ENCODE measurements at places on chromosomes 7 and 10.

DNA sequence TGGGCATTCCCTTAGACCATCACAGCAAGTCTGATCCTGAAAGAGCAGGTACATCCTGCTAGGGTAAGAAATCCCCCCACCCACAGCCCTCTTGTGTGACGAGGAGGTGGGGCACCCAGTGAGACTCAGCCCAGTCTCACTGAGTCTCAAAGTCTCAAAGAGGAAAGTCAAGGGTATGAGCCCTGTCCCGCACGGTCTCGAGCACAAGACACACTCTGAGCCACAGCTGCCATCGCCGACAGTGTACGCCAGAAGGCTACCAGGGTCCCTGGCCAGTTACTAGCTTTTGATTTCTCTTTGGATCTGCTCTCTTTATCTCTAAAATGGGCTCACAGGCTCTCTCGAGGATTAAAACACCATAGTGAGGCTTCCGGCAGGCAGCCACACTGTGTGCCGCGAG is 190.2 kb downstream of the TNS3 start:
- no peak for DNase-seq

- no peak for DNase-seq
Measured at GRCh38 chr7:151725844-151726651, 150.9 kb downstream of the PRKAG2 start.

GRCh38 chr7:113256883-113257531 is 138.7 kb upstream of the SMIM30 start:
- DNase-seq = no peak

GRCh38 chr7:43612599-43613589 is 30.0 kb downstream of the STK17A start:
- DNase-seq = peak; percentile 60

DNA sequence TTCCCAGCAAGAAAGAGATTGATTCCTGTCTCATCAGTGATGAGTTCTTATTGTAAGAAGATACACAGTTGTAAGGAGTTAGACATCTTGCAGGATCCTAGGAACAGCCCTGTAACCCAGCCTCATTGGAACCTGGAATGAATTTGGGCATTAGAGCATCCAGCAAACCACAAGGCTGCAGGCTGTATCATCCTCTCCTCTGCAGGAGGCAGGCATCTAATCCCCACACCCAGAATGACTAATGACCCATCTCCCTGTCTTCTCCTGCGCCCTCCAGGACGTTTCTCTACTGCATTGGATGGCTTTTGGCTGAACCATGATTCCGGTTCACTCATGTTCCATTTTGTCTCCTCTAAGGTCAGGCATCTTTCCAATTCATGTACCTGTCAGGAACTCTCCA is 233.9 kb downstream of the POU6F2 start:
- no peak for DNase-seq

- no peak for DNase-seq
Measured at GRCh38 chr10:119538632-119539358, 3.7 kb downstream of the RGS10 start.

GRCh38 chr10:29005988-29006387 is 282.9 kb upstream of the LYZL1 start:
- no peak for DNase-seq

DNA sequence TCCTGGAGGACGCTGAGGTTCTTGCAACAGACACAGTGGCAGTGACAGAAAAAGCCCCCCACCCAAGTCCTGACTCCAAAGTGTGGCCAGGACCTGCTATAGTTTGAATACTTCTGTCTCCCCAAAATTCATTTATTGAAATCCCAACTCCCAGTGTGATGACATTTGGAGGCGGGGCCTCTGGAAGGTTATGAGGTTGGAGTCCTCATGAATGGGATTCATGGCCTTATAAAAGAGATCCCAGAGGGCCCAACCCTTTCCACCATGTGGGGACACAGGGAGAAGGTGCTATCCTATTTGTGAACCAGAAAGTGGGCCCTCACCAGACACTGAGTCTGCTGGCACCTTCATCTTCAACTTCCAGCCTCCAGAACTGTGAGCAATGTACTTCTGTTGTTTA is 18.3 kb downstream of the ANXA11 start:
- DNase-seq = no peak

- DNase-seq = no peak
Measured at GRCh38 chr7:78134256-78134655, 335.7 kb downstream of the PHTF2 start.

DNA sequence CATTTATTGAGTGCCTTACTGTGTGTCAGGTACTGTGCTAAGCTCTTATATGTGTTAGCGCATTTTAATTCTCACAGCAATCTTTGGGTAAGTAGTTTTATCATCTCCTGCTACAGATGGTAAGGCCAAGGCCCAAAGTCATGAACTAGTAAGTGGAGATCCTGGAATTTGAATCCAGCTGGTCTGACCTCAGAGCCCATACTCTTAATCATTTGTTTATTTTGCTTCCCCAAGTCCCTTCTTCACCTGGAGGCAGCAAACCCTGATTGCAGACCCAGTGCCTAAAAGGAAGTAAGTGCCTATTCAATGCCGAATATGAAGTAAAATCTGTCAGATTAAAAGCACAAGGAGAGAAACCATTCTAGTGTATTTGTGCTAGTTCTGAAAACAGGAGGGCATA is 182.9 kb upstream of the TCF7L2 start:
- no peak for DNase-seq

- DNase-seq = no peak
Measured at GRCh38 chr10:118918587-118918986, 110.9 kb upstream of the NANOS1 start.

DNA sequence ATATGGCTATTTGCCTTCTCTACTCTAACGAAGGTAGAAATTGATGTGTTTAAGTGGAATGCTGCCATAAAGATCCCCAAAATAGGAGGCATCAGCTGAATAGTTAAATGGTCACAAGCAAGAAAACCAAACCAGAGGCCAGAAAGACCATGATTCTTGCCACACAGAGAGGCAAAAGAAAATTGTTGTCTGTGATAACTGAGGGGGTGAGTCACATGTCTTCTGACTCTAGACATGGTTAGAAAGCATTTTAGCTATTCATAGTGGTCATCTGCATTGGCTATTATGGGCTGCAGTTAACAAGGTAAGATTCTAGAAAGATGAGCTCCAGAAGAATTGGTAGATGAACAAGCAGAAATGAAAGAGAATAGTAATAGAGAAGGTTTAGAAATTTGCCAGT is 361.4 kb upstream of the NPSR1 start:
- peak; percentile 44 for DNase-seq

DNA sequence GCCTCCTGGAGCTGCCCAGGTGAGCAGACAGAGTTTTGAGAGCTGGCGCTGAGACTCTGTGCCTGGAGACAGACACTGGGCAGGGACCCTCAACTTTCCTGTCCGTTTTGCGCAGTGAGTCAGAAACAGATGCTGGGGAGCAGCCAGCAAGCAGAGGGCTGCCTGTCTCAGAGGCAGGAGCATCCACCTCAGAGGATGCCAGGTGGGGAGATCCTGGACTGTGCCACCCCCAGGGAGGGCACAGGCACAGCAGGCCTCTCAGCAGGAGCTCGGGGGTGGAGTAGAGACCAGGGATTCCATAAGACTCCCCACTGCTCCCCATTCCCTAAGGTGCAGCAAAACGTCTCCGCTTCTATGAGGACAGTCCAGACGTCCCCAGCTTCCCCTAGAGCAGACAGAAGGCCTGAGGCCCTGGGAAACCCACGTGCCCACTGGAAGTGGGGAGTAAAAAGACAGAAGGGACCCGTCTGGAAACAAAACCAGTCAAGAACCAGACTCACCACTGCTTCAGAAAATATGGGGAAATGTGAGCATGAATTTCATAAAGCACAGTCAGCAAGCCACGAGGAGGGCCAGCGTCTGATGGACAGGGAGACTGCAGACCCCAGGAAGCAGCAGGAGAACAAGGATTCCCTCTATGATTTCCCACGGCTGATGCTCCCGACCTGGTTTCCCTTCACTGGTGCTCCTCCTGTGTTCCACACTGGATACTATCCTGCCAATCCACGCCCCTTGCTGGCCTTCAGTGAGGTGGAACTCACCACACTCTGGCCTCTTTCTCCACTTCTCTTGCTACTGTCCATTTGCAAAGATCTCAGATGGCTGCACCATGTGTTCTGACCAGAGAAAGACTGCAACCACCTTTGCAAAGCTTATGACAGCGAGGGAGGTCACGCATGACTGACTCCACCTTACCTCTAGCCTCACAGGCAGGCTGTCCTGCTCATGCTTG is 151.3 kb upstream of the FAM20C start:
- no peak for DNase-seq

GRCh38 chr7:134422008-134422407 is 36.9 kb downstream of the AKR1B1 start:
- DNase-seq = no peak

- DNase-seq = no peak
Measured at GRCh38 chr7:2661602-2662272, 26.3 kb upstream of the AMZ1 start.

DNA sequence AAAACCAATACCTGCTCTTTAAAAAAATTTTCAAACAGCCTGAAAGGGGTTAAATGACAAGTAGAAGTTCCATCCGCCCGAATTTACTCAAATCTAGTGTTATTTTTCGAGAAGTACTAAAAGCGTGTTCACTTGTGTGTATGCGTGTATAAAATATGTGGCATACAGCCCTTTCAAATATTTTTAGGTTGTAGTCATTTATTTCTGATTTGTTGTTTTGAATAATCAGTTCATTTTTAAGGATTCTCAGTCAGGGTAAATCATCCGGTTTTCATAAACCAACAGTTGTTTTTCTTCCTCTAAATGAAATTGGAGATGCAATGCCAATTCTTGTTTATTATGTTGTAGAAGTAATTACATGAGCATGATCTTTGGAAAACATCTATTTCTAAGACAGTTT is 6.9 kb upstream of the SUN1 start:
- DNase-seq = peak; percentile 48

- DNase-seq = no peak
Measured at GRCh38 chr10:33248638-33249037, 85.8 kb downstream of the NRP1 start.

DNA sequence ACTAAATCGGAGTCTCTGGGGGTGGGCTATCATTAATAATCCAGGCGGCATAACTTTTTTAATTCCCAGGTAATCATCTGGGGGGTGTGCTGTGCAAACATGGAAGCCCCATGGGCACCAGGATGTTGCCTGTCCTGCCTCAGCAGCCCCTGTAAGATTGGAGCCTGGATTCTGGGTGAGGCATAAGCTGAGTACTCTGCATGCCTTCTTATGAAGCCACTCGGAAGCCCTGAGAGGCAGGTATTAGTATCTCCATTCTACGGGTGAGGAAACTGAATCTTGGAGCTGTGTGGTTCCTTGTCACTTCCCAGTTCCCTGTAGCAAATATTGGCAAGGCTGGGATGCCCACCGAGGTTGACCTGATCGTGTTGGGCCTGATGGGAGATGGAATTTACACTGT is 7.4 kb upstream of the OPN4 start:
- no peak for DNase-seq

DNA sequence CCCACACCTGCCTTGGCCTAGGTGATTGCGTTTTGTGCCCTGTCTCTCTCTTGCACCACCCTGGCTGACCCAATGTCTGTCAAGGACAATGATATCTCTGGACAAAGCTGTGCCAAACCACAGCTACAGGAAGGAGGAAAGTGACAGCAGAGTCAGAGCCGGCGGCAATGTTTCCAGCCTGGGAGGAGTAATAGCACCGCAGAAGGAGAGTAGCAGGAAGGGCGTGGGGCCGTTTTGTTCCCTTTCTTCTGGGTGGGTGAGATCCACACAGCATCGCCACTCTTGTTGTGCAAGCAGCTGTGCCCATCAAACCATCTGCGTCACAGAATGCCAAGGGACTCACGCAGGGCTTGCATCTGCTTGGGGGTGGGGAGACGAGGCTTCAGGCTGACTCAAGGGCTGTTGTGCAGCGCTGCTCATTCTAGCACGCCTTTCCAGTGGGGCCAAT is 341.6 kb upstream of the AUTS2 start:
- DNase-seq = peak; percentile 58

- DNase-seq = no peak
Measured at GRCh38 chr7:142375710-142376313, 118.0 kb upstream of the PRSS58 start.

GRCh38 chr10:125661941-125662515 is 20.9 kb downstream of the TEX36 start:
- peak; percentile 88 for DNase-seq

DNA sequence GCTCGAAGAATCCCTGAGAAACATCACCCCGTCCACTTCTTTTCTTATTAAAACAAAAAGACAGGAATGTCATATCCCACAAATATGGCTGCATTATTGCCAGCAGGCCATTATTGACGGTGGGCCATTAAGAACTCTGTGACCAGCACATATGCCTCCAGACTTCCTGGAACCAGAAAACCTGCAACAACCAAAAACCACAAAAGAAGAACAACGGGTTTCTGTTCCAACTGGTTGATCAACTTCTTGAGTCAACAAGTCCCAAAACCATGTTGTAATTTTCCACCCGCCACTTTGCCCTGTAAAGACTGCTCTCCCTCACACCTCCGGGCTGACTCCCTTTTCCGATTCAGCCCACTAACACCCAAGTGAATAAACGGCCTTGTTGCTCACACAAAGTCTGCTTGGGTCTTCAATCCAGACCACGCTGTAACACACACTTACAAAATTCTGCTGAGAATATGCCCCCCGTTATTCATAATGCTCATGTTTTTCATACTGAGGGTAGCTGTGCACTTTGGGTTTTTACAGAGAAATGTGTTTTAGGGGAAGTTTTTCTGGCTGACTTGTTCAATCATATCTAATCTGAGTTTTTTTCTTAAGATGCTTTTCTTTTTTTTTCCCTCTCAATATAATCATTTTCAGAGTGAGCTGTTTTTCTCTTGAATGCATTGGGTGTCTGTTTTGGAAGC is 20.7 kb downstream of the ZNF107 start:
- DNase-seq = no peak

DNA sequence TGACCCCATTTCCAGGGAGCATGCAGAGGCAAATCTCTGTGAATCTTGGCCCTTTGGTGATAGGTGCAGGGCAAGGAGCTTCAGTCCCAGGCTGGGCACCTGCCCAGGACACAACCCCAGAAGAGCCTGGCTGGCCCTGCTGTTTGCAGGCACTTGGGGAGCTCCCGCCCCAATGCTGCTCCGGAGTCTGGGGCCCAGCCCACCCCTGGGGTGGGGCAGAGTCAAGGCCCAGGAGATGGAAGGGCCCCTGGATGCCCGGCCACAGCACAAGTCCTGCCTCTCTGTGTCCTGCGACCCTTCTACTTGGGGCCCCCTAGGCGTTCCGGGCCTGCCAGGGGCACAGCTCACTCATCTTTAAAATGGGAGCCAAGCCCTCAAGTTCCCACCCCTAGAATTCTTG is 24.7 kb downstream of the PDGFA start:
- DNase-seq = no peak

DNA sequence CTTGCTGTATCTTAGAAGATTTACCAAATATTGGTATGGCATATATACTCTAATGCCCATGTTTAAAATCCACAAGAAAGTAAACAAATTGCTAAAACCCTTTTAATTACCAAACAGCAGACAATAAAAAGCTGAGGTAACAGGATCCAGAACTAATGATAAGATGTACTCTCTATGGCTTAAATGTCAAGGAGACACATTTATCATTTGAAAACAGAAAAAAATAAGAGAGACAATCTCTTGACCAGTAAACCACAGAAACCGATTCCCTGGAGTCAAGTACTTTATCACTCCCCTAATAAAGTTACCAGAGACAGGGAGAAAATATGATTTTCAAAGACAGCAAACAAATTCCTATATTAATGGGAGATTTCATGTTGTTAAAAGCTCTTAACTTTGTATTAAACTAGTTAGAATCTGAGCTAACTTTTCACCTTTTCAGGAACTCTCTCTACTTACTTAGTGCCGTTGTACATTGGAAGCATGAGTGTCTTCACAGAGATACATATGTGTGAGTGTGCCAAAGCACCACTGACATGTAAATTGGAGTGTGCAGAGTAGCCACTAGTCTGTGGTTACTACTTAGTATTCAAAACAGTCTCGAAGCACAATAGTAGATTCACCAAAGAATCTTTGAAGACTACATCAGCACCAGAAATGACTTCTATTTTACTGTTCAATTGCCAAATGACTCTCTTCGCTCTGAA is 44.2 kb downstream of the TSPAN12 start:
- DNase-seq = no peak
